HS-5 (cell line): ENCODE measurements at places on chromosomes 4 and X.

GRCh38 chr4:104163820-104164219 is 330.9 kb downstream of the CXXC4 start:
- DNase-seq, result peak; percentile 43

- DNase-seq, result peak; percentile 48
Measured at GRCh38 chr4:153781717-153782416, 7.0 kb downstream of the SFRP2 start.

GRCh38 chr4:1786544-1787362 is 6.3 kb upstream of the FGFR3 start:
- no peak for DNase-seq

DNA sequence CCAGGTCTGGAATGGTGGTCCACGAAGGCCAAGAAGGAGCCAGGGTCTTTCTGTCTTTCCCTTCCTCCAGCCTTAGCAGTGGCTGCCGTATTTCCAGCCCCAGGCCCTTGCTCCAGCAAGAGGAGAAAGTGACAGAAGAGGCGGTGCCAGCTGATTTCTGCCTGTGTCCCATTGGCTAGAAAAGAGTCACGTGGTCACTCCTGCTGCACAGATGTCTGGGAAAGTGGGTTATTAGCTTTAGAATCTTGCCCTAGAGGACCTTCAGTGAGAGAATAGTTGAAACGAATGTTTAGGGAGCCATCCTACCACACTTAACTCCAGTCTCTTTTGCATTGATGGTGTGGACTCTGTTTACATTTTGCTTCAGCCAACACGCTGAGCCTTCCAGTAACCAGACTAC is 99.3 kb upstream of the BCOR start:
- no peak for DNase-seq
